ELR (cell line): ENCODE measurements at places on chromosomes 3 and 15.

DNA sequence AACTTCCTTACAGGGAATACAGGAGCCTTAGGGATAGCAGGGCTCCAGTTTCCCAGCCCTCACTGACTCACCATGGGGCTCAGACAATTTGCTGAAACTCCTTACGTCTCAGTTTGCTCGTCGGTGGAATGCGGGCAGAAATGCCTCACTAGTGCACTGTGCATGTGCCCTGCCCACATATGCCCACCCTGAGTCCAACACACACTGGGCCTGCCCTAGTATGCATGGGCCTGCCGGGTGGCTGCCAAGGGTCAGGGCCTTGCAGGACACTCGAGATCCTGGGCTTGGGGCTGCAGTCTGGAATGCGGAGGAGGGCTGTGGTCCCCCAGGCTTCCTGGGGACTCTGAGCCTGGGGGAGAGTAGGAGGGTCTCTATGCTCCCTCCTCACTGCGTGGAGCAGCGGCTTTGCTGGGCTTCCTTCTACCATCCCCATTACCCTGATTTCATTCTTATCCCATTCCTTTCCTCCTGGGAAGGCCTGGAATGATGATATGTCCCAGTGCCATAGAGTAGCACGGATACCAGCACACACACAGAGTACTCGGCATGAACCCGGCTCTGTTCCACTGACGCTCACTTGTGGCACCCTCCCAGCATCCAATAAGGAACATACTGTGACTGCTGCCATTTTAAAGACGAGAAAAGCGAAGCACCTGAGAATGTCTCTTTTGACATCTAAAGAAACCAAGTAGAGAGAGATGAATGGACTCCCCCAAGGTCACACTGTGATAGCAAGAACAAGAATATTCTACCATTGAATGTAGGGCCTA is 124.2 kb downstream of the ASB7 start:
- peak; percentile 44 for DNase-seq

- DNase-seq, result no peak
Measured at GRCh38 chr3:4591669-4592068, 98.5 kb downstream of the ITPR1 start.

- DNase-seq, result no peak
Measured at GRCh38 chr3:177211503-177212277, 14.4 kb upstream of the TBL1XR1 start.

DNA sequence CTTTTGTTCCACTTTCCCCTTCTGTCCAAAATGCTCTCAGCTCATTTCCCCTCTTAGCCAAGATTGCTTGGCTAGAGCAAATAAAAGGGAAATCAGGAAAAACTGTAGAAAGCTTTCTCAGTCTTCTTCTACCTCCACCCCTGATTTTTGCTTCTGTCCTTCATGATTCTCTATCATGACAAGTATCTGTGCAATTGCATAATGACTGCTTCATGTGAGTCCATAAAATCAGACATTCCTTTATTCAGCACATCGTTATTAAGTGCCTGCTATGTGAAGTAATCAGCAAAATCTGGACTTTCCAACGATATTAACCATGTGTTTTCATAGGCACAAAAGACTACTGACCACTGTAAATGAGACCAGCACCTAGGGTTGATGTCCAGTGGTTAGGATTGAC is 321.5 kb upstream of the CBLB start:
- no peak for DNase-seq

GRCh38 chr3:182906036-182906435 is 74.3 kb downstream of the DCUN1D1 start:
- DNase-seq, result no peak
